ENCODE measurements at places on chromosomes 2 and 18.

DNA sequence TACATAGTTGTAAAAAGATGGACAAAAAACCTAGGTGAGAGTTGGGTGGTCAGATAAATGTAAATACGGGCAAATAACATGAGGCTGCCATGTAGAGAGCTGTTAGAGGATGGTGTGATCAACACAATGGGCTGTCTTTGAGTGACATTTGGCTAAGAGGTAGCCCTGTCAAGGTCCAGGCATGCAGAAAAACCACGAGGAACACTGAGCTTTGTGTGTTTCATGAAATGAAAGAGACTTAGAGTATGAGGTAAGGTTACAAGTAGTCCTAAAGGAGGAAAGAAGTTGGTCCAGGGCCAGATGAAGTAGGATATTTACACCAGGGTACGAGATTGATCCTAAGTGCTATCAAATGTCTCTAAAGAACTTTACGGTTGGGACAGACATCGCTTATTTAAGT is 160.9 kb downstream of the RDH14 start:
- no peak for DNase-seq

DNA sequence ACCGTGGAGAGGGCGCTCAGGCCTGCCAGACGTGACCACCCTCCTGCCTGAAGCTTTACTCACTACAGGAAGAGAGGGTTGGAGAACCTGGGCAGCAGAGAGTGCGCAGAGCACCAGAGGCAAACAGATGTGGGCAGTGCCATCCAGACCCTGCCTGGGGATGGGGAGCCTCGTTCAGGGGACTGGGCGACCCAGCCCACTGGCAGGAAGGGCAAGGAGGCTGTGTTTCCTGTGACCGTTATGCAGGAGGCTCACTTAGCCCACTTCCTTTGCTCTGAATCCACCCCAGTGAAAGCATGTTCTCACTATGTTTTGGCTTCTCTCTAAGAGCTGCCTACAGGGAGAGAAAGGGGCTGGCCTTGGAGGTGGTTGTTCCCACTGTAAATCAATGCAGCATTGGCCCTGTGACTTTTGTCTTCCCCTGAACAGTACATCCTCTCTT is 23.0 kb upstream of the ACKR3 start:
- DNase-seq, result no peak

- no peak for DNase-seq
Observed at GRCh38 chr2:32222966-32223365, 41.7 kb downstream of the NLRC4 start.

DNA sequence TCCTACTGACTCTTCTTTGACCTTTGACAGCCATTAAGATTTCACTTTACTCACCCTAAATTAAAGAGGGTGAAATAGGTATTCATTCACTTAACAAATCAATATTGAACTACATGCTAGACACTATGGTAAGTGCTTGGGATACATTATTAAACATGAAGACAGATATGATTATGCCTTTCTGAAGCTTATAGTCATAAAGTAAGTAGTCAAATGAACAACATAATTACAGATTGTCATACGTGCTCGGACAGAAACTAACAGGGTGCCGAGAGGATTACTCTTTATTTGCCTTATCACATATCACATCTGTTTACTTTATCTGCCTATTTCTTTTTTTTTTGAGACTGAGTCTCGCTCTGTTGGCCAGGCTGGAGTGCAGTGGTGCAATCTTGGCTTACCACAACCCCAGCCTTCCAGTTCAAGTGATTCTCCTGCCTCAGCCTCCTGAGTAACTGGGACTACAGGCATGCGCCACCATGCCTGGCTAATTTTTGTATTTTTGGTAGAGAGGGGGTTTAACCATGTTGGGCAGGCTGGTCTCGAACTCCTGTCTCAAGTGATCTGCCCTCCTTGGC is 9.8 kb downstream of the ACVR2A start:
- DNase-seq, result no peak

- no peak for DNase-seq
Observed at GRCh38 chr2:222671259-222672067, at the start of gene MOGAT1. TSS of gene MOGAT1 (plus strand) at chr2:222671658. CDS start at chr2:222671786, 128 bp downstream.

DNA sequence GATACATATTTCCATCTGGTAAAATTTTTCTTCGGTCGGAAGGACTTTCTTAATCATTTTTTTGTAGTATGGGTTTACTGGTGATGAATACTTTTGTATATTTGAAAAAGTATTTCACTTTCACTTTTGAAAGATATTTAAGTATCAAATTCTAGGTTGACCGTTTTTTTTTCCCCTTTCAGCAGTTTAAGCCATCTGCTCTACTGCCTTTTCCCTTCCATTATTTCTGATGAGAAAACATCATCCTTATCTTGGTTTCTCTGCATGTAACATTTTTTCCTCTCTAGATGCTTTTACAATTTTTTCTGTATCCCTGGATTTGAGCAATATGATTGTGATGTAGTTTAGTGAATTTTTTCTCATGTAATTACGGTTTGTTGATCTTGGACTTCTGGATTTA is 87.0 kb downstream of the MTX2 start:
- DNase-seq, result no peak

GRCh38 chr2:29193681-29194080 is 78.5 kb downstream of the CLIP4 start:
- DNase-seq, result no peak

GRCh38 chr18:74337912-74338309 is 22.3 kb downstream of the C18orf63 start:
- no peak for DNase-seq

- no peak for DNase-seq
Observed at GRCh38 chr18:74388227-74388626, 68.9 kb downstream of the DIPK1C start.

DNA sequence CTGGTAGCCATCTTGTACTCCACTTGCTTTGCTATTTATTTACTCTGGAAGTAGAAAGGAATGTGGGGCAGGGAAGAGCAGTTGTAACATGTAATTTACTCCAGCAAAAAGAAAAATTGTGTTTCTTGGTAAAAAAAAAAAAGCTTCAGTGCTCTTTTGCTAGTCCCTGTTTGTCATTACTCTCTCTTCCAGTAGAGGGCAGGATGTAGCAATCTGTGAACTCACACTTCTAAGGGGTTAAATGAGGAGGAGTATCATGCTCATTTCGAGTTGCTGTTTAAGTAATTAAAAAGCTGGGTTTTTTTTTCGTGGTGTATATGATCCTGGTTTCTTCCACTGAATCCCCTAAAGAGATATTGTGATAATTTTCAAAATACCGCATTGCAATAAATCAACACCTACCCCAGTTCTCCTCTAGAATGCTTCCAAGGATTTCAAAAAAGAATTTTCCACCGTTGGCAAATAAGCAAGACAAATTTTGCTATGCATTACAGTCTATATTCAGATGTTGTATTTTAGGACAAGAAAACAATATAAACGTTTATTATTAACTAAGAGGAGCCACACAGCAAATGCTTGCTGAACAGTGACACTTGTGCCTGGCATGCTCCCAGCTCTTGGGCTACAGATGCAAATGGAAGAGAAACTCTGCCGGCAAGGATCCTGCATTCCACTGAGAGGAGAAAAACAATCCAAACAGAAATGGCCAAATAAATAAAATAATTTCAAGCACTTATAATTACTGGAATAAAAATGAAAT is 261.6 kb downstream of the ASXL3 start:
- no peak for DNase-seq

- DNase-seq, result no peak
Observed at GRCh38 chr2:5561006-5561405, 131.2 kb upstream of the SOX11 start.

GRCh38 chr18:37578886-37579513 is 13.4 kb upstream of the CELF4 start:
- no peak for DNase-seq

- DNase-seq, result no peak
Observed at GRCh38 chr2:173298536-173299097, 56.1 kb upstream of the CDCA7 start.

DNA sequence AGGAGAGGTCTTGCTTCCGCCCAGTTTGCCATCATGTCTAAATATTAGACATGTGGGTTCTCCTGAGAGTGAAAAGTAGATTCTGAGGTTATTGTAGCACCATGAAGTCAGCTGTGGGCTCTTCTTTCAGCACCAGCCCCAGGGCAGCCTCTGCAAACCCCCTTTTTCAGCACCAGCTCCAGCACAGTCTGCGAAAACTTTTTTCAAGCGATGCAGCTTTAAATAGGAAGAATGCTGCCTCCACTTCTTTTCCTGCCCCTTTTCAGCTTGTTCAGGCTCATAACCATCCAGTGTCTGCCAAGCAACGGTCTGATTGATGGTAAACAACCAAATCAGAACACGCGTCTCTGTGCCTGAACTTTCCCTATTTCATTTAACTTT is at the start of gene COL5A2:
Gene COL5A2, minus strand, starts transcription at position 192 of the 381 bp plus-strand sequence. Its CDS starts 157 bp downstream, at position 35.
- DNase-seq, result no peak

GRCh38 chr2:152483276-152484063 is 148.5 kb downstream of the FMNL2 start:
- no peak for DNase-seq

DNA sequence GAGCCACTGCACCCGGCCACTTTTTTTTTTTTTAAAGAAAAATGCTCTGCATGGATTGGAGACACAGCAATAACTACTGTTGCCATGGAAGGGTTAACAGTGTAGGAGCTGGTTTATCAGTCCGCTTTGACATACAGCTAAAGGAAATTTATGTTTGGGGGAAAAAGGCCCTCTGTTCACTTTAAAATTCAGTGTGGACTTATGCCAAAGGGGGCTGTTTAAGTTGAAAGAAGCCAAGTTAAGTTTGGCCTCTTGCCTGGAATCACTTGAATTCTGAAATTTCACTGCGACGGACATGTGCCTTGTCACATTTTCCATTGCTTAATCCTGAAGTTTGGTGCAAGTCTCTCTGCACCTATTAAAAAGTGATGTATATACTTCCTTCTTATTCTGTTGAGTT is 3.1 kb downstream of the KCNE4 start:
- DNase-seq, result no peak

DNA sequence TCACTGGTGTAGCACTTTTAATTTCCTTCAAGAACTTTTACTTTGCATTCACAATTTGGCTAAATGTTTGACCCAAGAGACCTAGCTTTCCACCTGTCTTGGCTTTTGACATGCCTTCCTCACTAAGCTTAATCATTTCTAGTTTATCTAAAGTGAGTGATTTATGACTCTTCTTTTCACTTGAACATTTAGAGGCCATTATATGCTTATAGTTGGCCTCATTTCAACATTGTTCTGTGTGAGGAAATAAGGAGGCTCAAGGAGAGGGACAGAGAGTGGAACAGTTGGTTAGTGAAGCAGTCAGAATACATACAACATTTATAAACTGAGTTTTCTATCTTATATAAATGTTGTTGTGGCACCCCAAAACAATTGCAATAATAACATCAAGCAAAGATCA is 489.3 kb upstream of the CDH2 start:
- no peak for DNase-seq

DNA sequence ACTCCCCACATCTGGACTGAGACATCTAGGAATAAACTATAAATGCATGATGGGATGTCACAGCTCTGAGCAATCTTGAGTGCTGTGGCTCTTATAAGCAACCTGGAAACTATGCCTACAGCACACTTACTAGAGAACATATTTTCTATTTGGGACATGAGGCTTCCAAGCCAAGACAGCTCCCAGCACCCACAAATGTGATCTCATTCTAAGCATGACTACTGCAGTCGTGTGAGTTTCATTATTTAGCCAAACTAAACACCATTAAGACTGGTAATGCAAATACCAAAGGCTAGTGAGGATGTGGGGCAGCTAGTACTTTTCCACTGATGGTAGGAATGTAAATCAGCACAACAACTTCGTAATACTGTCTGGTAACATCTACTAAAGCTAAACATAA is 72.5 kb downstream of the RTTN start:
- no peak for DNase-seq

GRCh38 chr2:168033966-168034365 is 213.4 kb downstream of the STK39 start:
- DNase-seq, result no peak

- DNase-seq, result no peak
Observed at GRCh38 chr2:14125624-14126293, 506.8 kb upstream of the LRATD1 start.

DNA sequence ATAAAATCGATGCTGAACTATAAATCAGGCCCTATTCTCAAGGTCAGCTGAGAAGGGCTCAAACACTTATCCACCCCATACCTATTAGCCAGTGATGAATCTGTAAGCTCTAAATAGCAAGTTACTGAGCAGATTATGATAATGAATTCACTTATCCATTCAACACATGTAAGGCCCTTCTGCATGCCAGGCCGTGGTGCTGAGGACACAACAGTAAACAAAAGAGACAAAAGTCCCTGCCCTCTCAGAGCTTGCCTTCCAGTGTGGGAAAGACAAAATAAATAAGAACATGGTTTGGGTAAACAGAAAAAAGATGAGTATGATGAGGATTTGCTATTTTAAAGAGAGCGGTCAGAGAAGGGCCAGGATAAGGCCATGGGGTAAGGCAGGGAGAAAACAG is 11.7 kb downstream of the TTC32 start:
- DNase-seq, result no peak

GRCh38 chr2:114754907-114755563 is 312.6 kb downstream of the DPP10 start:
- no peak for DNase-seq

DNA sequence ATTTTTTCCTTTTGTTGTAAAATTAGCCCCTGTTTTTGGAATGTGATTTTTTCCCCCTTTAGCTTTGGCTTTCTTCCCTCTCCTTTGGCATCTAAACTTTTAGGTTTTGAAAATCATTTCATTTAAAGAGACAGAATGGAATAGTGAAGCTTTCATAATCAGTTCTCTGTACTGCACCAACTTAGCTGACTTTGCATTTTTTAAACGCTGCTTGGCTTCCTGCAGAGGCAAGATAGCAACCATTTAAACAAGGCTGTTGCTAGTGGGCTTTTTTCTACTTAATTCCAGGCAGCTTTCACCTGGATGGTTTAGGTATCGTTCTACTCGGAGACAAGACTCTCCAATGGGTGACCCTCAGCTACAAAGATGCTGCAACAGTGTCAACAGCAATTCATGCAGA is 267.9 kb upstream of the PKDCC start:
- DNase-seq, result no peak

DNA sequence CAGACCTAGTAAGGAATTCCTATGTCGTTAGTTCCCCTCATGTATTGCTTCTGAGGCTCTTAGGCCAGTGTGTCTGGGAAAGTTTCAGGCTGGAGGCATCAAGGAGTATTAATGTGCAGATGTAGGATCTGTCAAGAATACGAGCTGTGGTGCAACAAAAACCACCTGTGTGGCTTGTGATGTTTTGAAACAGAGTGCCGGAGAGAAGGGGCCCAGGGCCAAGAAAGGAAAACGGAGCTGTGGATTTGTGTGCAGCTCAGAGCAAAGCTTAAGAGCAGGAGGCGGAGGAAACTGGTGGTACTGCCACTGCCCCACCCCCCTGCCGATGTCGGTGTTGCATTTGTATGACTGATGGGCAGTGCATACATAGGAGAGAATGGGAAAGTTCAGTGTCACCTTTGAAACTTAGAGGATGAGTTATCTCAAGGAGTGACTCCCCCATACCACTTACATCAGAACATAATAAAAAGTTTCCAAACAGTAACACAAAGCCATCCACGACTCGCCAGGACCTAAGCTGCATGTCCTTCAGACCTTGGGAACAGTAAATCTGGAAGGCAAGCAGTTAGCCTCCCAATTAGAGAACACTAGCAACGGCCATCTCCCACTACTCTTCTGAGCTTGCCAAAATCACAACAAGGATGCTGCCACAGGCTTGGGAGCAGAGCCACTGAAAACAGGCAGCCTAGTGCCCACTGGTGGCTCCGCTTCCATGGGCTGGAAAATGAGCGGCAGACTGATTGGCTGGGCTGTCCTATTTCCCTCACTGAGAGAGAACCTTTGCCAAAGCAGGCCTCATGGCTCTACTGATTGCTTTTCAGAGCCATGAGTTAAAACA is 152.7 kb upstream of the NT5C1B start:
- DNase-seq, result no peak

- no peak for DNase-seq
Observed at GRCh38 chr2:129744141-129744540, 235.3 kb upstream of the RAB6C start.
